ENCODE measurements at places on chromosomes 16 and 17.

DNA sequence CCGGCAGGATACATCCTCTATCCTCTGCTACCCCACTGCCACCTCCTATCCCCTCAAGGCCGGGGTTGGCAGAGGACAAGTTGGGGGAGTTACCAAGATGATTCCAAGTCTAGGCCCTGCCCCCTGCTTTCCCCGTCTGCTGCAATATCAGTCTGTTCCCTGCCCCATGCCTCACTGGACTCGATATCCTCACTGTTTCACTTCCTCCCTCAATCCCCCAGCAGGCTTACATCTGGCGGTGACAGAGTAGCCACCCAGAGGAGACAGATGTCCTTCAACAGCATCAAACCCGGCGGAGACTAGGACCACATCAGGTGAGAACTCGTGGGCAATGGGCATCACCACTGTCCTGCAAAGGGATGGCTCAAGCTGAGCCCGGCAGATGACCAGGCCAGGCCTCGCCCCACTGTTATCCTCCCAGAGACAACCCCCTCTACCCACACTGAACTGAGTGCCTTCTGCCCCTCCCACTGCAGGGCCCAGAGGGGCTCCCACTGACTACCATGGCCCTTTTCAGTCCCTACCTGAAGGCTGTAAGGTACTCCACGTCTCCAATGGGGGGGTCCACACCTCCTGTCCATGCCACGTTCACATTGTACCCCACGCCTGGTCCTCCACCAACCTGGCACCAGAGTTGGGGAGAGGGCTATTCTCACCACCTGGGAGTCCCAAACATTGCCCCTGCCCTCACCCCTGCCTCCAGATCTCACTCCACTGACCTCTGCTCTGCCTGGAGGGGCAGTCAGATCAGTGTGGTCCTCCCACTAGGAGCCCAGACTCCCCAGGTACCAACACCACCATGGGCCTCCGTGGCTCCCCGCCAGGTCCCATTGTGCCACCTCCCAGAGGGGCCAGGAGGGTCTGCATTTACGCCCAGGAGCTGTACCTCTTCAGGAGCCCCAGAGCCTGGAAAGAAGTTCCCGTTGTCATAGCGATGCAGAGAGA, 9.6 kb downstream of the G6PC3 start:
- no peak for DNase-seq

DNA sequence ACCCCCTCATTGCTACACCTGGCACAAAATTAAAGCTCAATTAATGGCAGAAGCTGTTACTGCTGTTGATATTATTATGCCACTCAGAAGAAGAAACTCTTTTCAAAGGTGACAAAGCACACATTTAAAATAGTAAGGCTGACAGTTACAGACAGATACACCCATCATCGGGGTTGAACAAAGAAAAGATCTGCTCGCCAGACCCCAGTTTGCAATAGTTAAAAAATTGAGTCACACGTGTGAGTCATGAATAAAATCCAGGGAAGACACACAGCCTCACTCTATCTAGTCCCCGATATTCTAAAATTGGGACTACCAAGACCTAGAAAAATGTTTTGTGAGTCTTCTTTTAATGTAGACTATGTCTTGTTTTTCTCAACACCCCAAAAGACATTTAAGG, 330.0 kb upstream of the SOX9 start:
- DNase-seq: no peak

DNA sequence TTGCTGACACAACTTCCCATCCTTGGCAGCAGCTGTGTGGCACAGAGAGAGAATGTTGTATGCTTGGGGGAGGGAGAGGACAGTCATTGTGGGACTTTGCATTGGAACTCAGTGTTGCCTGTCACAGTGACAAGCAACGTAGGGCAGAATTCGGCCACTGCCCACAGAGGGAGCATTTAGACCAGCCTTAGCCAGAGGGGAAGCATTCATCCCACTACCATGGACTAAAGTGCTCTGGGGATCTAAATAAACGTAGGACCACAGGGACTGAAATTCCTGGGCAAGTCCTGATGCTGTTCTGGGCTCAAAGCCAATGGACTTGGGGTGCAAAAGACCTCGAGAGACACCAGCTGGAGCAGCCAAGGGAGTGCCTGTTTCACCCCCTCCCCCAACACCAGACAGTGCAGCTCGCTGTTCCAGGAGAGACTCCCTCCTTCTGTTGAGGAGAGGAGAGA, 44.9 kb downstream of the ABCA8 start:
- no peak for DNase-seq

DNA sequence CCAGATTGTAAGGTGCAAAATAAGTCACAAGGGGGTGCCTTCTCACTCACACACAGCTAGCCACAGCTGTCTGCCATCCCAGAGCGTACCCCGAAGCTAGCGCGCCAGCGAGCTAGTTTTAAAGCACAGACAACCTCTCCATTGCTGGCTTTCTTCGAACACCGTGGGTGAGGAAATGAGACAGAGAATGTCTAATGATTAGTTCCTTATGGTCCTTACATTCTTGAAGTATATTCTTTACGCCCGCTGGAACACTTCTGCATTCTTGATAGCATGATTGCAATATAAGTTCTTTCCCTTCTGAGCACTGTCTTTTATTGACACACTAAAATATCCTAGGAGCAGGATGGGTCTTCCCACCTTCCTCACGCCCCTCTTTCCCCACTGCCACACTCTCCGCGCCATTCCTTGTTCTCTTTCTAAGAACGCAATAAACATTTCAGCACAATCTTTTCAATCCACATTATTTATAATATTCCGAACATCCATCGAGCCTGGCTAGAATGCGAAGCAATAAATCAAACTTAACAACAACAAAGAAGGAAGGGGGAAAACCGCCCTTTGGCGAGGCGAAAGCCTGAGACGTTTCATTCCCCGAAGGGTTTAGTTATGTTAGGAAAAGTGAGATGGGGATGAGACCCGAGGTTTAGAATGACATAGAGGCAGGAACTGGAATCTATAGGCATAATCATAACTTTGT, 251.3 kb downstream of the NTN1 start:
- DNase-seq: no peak

DNA sequence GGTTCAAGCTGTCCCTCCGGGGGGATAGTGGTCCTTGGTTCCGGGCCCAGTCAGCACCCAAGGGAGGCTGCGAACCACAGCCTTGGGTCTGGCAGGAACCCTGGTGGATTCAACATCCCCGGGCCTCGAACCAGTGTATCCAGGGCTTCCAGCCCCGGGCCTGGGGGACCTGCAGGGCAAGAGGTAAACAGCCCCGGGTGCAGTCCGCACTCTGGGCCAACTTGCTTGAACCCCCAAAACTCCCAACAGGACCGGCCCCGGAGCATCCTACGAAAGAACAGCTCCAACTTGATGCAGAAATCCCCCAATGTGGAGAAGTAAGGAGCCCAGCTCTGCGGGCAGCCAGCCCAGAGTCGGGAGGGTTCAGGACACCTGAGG, 1.5 kb upstream of the NEURL4 start:
- no peak for DNase-seq

DNA sequence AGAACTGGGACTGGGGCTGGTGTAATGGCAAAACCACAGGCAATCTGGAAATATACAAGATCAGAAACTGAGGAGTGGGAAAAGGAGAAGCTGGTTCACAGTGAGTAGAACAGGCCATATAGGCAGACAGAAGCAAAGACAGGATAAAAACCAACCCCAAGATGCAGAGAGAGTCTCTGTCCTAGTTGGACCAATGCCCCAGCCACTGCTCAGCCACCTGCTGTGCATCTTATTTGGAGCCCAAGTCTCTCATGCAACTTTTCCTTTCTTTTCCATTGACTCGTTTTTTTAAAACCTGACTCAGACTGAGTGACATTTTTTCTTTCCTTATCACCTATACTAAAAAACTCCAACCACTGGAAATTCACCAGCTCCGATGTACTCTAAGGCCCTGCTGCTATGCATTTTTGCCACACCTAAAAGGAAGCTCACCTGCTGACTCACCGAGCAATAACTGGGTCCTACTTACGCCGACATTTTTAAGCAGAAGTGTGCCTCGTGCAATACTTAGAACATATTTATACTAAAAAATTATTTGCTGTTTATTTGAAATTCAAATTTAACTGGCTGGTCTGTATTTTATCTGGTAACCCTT, 100.8 kb upstream of the XYLT1 start:
- no peak for DNase-seq

DNA sequence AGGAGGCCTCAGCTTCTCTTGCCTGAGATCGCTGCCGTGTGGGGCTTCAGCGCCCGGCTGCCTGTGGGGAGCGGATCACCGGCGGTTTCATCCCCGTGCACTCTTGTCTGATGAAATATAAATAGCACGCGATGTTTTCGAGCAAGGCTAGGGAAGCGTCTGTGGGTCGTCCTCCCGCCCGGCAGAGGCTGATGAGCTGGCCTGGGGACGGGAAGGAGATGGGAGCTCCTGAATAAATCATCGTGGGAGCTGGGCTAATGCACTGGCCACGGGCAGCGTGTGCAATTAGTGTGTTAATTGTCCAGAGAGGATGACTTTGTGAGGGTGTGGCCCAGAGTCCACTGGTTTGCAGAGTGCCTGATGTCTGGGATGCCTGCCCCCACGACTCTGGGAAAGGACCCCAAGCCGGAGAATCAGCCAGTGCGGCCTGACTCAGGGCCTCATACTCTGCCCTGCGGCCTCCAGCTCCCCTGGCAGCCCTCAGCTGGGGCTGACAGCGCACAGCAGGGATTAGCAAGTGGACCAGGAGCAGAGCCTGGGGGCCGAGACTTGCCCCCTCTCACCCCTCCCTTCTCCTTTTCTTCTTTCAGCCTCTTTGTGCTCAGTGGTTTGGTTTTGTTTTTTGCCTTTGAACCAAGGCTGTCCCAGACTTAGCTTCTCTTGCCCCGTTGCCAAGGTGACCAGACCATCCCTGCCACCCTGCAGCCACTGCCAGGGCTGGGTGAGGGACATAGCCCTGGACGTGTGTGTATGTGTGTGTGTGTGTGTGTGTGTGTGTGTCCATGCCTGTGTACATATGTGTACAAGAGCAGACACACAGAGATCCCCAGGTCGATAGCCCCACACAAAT, 21.4 kb downstream of the KCNJ12 start:
- no peak for DNase-seq

DNA sequence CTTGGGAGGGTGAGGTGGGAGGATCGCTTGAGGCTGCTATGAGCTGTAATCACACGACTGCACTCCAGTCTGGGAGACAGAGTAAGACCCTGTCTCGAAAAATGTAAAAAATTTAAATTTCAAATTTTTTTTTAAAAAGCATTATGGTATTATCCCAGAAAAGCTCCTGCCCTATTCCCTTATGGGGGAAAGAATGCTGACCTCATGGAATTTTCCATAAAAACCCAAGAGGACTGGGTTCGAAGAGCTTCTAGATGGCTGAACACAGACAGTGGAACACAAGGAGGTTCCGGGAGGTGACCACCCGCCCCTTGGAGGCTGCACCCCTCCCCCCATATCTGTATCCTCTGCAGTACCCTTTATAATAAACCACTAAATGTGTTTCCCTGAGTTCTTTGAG, 4.0 kb downstream of the EIF4A3 start:
- no peak for DNase-seq

DNA sequence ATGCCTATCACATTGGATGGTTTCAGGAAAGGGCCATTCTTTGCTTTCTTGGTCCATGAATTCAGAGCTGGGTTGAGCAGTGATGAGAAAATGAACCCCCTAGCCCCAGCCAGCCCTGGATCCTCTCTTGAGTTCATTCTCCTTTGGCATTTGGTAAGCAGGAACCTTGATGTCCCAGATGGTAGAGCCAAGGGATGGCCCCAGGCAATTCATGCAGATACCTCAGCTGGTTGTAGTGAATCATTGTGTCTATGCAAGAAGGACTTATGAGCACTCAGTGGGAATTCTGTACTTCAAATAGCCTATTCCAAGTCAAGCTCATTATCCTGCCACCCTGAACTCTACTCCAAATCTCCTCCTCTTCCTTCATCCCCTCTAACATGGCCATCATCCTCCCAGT, 412.7 kb downstream of the UTP18 start:
- DNase-seq: no peak

DNA sequence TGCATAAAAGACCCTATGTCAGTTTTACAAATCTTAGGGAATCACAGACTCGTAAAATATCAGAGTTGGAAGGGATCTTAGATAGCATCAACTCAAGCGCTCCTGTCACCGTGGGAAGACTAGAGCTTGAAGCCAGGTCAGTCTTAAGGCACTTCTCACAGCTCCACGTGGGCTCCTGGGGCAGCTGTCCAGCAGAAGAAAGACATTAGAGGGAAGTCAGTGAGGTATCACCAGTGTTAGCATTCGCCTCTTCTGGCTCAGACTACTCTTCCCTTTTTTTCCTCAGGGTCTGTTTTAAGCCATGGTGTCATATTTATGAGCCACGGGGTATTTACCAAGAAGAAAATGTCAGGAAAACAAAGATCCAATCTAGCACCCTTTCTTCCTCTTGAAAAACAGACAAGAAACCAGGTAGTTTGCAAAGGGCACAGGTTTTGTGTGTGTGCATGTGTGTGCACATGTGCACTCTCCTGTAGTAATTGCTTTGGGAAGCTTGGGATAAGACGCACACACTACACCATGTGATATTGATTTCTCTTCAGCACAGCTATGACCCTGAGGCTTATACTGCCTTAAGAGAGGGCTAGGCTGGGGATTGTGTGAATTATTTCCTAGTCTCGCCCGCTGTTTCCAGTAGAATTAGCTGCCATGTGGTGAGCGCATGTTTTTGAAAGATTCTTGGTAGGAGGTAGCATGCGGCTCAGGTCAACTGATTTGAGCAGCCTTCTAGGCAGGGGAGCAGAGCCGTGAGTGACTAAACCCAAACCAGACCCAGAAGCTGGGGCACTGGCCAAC, 61.0 kb upstream of the ELAC2 start:
- DNase-seq: no peak

DNA sequence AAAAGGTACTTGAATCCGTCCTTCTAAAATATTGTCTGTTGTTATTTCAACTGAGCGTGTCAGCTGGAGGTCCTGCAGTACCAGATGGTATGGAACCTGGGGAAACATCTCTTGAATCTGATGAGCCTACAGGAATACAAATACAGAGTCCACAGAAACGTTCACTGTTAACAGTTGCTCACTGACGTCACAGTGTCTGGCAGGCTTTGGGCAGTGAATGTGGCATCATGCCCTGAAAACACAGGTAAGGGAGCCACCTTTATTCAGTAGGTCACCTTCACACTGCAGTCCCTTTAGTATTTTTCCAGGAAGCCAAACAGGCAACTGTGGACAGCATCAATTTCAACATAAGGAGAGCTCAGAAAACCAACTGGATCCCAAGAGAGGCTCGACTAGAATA, 56.1 kb downstream of the AMFR start:
- no peak for DNase-seq

GRCh38 chr16:86455640-86456039, 54.7 kb upstream of the FOXF1 start:
- no peak for DNase-seq

DNA sequence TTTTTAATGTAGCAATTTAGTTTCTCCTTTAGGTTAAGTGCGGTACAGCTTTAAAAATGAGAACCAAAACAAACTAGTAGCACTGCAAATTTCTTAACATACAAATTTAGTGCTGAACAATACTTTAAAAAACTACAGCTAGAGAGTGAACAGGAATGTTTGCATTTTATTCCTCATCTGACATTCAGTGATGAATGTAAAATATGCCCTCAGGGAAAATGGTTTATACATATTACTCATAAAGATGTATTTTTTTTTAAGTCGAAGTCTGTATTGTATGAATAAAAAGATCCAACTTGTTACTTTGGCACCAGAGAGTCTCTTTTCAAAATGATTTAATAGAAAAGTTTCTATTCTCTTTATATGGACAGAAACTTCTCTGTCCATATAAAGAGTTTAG, 96.8 kb downstream of the BRIP1 start:
- no peak for DNase-seq

GRCh38 chr16:10752843-10753523, 9.3 kb downstream of the NUBP1 start:
- no peak for DNase-seq
